ENCODE measurements at places on chromosomes 5 and 9.

- DNase-seq: no peak
Measured at GRCh38 chr5:170097934-170098333, 7.8 kb upstream of the FOXI1 start.

- no peak for DNase-seq
Measured at GRCh38 chr5:136198453-136198852, 5.5 kb upstream of the SMIM32 start.

- no peak for DNase-seq
Measured at GRCh38 chr9:73451003-73451402, 299.3 kb downstream of the ANXA1 start.

DNA sequence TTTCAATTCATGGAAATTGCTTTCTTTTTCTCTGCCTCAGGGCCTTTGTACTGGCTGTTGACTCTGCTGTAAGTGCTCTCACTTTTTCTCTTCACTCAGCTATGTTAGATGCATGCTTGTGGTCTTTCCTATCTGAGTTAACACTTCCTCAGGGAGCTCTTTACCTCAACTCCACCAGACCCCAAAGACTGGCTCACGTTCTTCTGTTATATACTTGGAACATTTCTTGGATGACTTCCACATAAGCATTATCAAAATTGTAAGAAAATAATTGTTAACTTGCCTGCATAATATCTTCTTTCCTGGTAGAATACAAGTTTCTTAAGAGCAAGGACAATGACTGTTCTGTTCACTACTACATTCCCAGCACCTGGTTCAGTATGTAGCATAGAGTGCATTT, 455.9 kb downstream of the EBF1 start:
- DNase-seq: no peak

GRCh38 chr5:142375944-142376411, 51.2 kb upstream of the SPRY4 start:
- no peak for DNase-seq

DNA sequence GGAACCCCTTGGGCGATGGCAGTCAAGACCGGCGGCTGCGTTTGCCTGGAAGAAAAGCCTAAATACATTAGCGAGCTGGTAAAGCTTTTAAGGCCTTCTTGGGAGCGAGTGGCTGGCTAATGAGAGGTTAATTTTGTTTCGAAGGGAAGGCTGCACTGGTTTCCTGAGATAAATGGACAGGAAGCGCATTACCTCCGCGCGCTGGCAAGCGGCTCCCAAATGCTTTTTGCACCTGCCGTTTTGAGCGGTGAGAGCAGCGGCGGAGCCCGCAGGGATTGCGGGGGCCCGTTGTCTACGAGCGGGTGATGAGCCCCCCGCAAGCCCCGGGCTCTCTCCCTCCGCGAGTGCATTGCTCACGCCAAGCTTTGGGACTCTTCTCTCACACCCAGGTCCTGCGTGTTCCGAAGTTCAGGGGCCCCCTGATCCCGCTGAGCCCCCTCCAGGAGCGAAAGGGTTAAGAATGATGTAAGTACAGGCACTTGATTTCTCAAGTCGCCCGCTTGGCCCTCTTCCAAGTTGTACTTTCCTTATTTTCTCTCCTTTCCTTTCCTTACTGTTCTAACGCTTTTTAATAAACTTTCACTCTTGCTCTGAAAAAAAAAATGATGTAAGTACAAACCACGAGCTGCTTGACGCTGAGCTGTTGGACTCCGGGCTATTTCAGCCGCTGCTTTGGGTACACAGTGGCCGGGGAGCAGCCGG, 3.1 kb upstream of the RGMB start:
- no peak for DNase-seq

DNA sequence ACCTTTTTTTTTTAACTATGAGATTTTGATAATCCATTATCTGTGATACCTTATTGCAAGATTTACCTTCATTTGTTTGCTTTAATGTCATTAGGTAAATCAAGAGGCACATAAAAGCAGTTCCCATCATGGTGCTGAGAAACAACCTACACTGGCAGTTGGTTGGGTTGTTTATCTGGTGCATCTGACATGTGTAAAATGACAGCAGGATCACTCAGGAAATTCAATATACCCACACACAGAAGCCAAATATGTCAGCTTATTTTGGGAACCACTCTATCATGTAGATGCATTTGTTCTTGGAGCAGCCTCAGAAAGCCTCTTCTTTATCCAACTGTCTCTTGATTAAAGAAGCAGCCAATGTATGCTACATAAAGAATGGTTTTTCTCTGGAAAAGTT, 7.8 kb upstream of the CCDC192 start:
- DNase-seq: no peak

- no peak for DNase-seq
Measured at GRCh38 chr9:134724202-134724911, 82.8 kb downstream of the COL5A1 start.

DNA sequence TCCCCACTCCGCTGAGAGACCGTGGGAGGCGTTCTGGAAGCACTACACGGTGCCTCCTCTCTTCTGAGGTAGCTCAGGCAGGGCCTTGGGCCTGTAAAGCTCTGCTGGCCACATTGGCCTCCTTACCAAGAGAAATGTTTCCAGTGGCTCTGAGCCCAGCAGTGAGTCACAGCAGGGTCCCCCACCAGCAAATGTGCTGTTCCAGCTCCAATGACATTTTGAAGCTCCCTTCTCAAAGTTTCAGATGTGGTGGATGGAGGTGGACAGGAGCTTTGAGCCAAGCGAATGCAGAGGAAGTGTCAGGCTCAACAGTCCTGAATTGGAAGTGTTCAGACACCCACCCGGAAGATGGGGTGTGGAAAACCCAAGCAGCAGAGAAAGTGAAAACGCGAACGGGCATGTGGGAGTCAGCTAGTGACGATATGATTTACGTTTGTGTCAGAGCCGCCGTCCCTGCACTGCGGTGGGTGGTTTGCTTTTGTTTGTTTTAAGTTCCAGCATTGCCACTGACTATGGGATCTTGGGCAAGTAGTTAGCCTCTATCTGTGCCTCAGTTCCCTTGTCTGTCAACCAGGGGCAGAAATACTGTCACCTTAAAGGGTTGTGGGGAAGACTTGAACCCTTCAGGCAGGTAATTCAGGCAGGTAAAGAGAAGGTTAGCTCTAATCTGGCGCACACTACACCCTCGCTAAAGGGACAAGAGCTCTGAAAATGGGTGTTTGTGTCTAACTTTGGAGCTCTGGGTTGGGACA, 38.2 kb downstream of the C5orf15 start:
- no peak for DNase-seq

- DNase-seq: no peak
Measured at GRCh38 chr5:72937517-72938061, 18.3 kb upstream of the FCHO2 start.

- DNase-seq: no peak
Measured at GRCh38 chr9:9631284-9631683, 981.5 kb downstream of the PTPRD start.

All from neural crest cell (in vitro differentiated cells).